ENCODE measurements at places on chromosomes 2 and 18.

DNA sequence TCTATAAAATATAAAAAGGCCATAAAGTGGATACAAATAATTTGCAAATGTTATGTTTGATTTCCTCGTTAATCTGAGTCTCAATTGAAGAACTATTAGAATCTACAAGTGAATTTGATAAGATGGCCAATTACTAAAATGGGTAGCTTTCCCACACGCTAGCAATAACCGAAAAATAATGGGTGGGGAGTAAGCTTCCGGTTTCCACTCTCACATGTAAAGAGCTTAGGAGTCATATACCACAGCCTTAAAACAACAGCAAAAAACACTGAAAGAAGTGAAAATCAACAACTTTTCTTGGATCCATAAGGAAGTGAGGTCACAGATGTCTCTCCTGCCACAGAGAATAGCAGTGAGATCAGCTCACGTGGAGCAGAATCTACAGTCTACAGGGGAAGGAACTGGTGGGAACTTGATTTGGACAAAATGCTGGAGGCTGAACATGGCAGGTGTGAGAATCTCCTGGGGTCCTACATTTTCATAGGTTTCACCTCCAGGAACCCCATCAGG lies 18.6 kb downstream of the THAP4 start:
- DNase-seq, result no peak

DNA sequence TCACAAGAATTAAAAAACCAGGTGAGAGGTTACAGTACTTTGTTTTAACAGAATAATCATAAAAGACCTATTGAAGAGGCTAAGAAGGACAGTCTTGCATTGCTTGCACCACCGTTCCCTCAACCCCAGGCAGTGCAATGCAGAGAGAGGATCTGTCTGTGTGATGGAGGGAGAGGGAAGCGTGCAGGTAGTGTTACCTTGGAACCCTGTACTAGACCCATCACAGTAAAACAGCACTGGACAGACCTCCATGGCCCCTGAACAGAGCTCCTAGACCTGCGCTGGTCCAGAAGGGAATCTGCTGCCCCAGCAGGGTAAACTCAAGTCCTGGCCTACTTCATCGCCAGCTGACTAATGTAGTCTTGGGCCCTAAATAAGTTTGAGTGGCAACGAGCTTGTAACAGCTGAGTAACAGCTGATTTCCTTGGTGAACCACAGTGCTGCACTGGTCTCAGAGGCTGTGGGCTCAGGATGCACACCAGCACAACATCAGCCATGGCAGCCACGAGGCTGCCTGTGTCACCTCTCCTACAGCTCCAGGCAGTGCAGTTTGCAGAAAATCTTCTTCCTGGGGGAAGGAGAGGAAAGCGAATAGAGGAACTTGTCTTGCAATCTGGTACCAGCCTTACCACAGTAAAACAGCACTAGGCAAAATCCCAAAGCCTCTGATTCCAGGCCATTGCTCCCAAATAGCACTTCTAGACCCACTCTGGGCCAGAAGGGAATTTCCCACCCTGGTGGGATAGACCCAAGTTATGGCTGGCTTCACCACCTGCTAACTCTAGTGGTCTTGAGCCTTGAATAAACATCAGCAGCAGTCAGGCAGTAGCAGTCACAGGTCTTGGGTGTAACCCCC lies 417.2 kb downstream of the CDH7 start:
- DNase-seq, result no peak

DNA sequence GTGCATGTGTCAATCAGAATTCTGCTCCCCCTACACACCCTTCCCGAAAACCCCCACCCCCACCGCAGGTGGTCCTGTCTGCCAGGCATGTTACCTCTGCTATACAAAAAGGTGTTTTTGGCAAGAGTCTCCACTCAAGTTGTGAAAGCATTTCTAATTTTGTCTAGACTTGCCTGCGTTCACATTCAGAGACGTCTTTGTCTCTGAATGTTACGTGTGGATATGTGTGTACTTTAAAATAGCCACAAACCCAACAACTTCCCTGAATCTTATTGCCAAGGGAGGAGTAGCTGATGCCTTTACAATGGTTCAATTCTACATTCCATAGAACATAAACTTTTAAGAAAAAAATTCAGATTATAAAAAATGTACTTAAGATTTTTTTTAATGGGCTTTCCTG lies 66.6 kb downstream of the ITGA4 start:
- no peak for DNase-seq

- DNase-seq, result no peak
Measured at GRCh38 chr2:97715951-97716694, 2.7 kb downstream of the ZAP70 start.

DNA sequence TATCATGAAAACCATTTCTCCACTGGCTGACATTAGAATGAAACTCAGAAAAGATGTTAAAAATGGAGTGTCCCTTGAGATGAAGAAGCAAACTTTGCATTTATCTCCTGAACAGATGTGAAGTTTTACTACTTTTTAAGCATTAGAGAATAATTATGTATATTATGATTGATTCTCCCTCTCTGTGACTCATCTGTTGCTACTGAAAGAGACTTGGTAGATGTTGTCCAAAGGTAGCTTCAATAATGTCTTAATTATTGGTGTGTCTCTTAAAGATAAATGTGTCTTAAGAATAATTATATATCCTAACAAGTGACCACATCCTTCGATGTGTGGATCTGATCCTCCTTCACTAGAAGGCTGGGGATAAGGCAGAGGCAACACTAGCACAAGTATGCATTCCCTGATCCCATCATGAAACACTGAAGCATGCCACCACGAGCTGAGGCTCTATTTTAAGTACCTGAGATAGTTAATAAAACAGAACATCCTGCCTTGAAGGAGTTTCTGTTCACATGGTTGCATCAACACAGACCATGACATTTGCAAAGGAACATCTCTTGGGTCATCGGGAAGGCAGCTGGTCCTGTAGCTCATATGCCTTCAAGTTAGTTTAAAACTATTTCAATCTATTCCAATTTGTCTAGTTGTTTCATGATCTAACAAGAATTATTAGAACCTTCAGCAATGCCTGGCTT lies 15.5 kb downstream of the RND3 start:
- no peak for DNase-seq

DNA sequence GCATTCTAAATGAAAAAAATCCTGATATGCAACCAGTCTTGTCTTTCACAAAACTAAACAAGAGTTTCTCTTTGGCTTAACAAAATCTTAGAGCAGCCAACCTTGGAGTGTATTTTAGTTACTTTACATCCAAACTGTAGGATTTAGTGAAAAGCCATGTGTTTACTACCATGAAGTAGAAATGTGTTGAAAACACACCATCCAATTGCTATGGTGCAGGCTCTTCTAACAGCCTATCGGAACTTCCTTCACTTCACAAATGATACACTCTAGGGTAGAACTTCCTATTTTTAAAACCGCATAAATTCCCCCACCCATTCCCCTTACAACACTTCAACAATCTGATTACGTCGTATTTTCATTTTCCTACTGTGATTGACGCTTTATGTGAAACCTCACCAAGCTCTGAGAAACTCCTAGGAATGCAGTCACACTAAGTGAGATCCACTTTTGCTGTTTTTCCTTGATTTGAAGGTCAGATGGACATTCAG lies 74.4 kb upstream of the MAP4K4 start:
- DNase-seq, result no peak

DNA sequence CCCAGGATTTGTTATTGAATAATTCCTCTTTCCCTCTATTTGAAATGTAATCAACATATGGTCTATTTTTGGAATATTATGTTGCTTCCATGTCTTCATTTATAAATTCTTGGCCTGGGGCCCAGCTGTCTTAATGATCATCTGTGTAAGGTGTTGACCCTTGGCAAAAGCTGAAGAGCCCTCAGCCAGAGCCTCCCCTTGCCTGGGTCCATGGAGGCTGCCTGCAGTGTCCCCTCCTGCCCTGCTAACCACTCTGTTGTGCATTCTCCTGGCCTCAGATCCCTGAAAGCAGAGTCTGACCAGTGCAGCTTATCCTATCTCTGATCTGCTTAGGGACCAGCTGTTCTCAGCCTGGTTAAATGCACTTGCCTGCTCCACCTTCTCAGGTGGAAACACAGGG lies 226.1 kb upstream of the APCDD1 start:
- DNase-seq, result no peak

GRCh38 chr2:210460322-210461227 lies 16.0 kb downstream of the LANCL1 start:
- DNase-seq, result no peak

GRCh38 chr2:59303272-59303671 lies 1062.1 kb upstream of the FANCL start:
- no peak for DNase-seq

All from HT-29 (cell line).